ENCODE measurements at places on chromosomes 1 and 21.
A peak's percentile ranks its signal among the peaks of the same experiment; 100 is the strongest.

DNA sequence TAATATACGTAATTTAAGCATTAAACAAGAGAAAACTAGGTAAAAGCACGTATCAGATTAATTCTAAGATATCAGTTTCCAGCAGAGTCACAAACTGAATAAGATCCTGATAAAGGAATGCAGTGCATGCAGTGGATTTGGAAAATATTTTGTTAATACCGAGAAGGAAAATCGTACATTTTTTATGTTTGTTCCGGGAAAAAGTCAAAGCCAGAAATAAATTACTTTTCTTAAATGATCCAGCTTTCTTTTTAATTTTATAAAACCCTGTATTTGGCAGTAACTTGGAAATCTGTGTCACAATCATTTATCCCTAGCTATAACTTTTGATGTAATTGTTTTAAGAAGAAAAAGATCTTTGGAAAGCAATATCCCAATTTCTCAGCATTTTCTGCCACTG lies 955 bp downstream of the PALMD start:
- DNase-seq, result no peak

DNA sequence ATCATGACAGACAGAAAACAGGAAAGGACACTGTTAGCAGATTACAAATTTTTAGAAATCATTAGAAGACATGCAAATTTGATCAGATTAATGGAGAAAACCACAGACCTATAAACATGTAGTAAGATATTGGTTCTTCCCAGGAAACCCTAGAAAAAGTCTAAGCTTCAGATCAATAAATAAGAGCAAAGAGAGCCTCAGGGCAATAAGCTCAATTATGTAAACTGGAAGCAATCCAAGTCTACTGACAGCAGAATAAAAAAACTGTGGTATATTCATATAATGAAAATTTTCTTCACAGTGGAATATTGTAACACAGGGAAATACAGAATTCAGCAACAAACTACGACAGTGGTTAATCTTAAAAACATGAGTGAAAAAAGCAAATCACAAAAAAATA lies 36.3 kb downstream of the NRDC start:
- no peak for DNase-seq

- peak; percentile 41 for DNase-seq
Measured at GRCh38 chr21:45965084-45965809, 16.3 kb upstream of the COL6A1 start.

DNA sequence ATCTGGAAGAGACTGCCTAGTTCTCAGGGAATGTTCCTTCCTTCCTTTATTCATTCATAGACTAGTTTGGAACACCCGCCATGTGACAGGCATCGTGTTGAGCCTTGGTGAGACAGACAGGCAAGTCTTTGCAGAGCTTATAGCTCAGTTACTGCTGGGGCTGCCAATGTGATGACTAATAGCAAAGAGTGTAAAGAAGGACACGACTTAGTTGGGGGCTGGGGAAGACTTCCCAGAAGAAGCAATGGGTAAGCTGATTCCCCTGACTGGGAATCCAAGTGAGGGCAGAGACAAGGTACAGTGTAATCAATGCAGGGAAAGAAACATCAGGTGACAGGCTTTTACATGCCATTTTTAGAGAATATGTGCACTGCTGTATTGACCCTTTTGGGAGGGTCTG lies 51.2 kb downstream of the TENT5C start:
- no peak for DNase-seq

- peak; percentile 24 for DNase-seq
Measured at GRCh38 chr1:17310068-17310640, 2.2 kb downstream of the PADI4 start.
